ENCODE measurements at places on chromosomes 12 and 14.

DNA sequence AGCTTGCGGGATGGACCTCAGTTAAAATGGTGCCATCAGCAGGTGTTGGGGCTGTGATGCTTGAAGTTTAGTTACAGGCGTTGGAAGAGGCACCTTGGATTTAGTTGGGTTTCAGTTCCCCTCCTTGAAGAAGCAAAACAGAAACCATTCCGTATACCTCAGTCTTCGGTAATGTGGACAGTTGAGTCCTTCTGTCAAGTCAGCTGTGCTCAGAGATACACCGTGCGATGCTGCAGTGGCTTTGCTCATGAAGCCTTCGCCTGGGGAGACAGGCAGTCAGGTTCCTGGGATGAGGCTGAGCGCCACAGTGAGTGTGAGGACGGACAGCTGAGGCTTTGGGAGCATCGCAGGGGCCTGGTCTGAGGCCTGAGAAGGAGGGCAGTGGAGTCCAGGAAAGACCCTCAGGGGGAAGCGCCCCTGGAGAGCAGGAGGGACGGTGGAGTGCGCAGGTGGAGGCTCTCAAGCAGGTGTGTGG is 7.4 kb downstream of the RAN start:
- DNase-seq: no peak

DNA sequence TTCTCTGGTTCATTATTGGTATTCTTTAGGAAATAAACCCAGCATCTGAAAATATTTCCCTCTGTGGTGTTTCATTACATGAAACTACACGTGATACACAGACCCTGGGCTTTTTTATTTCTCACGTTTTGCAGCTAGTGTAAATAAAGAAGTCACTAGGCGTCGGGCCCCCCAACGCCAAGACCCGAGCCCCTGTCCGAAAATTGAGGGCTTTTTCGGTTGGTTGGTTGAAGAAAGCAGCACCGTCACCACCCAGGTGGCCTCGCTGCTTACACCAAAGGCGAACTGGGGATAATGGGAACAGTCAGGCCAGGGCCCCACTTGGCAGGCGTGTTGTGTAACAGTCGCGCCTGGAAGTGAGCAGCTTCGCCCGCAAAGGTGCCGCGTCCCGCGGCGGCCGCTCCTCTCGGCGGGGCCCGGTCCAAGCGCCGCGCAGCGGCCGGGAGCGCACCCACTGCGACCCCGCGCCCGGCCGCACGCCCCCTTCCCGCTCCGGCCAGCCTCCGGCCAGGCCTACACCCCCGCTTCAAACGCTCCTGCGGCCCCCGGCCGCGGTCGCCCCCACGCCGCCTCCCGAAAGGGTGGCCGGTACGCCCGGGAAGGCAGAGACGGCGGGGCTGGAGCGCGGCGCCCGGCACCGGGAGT is 1.2 kb downstream of the DUSP16 start:
- DNase-seq: no peak

GRCh38 chr14:99790201-99790977 is 2.8 kb upstream of the EML1 start:
- no peak for DNase-seq

GRCh38 chr12:24773996-24774395 is 174.9 kb downstream of the BCAT1 start:
- no peak for DNase-seq

DNA sequence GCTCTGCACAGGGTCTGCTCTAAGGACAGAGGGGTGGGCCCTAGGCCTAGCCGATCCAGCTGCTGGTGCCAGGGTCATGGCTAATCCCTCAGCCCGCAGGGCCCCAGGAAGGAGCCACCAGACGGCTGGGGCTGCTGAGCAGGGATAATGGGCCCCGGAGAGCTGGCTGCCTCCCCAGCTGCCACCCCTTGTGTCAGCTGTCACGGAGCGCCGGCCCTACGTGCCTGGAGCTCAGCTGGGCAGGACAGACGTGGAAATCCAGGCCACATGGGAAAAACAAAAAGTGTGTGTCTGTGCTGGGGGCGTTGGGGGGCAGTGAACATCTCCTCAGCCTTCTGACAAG is 36.2 kb downstream of the CHGA start:
- DNase-seq: no peak

DNA sequence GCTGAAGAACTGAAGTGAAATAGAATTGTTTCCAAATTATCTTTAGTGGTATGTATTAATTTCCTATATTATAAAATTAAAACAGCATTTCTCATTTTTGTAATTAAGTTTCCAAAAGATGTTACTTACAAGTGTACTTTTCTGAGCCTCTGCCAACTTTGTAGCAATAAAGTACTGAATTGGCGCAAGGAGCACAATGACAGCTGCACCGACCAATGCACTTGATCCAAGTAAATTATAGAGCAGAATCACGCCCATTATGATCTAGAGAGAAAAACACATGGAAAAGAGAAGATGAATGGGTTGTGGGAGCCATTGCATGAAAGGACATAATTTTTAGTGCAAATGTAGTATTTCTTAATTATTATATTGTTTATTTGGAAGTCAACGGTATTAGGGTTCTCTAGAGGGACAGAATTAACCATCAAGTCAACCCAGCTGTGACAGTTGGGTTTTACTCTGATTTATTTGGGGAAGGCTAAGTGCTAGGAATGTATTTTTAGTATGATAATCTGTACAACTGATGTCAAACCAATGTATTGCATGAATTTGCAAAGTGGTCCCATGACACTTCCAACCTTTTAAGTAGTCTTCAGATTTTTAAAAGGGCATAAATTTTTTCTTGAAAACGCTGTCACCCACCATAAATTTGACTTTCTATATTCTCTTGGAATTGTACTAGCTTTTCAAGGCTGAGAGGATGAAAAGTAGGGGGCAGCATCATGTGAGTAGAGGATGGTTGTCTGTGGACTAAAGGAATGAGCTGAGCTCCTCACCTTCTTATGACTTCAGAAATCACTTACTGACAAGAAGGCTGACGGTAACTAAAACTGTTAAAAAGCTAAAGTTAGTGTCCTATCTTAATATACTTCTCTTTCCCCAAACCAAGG is 33.0 kb downstream of the ABCC9 start:
- DNase-seq: no peak

GRCh38 chr14:99971941-99972747 is 93.1 kb upstream of the EVL start:
- no peak for DNase-seq

DNA sequence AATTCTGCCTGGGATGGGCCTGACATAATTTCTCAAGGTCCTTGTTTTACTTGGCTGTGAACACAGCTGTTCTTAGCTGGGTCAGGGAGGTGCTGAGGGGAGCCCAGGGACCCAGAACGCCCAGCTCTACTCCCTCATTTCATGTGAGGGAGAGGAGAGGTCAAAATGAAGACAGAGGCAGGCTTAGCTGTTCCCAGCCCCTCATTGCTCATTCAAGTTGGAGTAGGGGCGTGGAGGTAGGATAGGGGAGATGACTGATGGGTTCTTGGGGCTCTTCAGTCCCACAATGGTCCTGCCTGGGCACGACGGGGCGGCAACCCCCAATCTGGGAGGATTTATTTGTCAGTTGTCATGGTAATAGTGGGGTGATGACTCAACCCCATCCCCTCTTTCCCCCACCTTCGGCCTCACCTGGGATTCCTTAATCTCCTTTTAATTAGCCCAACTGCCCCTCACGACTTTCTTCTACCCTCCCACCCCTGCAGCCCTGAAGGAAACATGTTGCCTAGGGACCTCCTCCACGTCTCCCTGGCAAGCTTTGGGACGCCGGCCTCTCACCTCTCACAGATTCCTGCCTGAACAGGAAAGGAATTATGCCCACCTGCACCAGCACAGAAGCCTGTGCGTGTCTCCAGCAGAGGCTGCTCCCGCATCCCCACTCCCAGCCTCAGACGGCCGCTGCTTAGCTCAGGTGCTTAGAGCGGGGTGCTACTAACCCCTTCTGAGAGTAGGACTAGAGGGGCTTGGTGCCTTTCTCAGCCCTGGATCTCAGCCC is 10.2 kb downstream of the SPRYD3 start:
- no peak for DNase-seq

GRCh38 chr12:66482351-66483203 is 180.3 kb downstream of the HELB start:
- no peak for DNase-seq

GRCh38 chr12:116152268-116152667 is 125.2 kb downstream of the MED13L start:
- no peak for DNase-seq

DNA sequence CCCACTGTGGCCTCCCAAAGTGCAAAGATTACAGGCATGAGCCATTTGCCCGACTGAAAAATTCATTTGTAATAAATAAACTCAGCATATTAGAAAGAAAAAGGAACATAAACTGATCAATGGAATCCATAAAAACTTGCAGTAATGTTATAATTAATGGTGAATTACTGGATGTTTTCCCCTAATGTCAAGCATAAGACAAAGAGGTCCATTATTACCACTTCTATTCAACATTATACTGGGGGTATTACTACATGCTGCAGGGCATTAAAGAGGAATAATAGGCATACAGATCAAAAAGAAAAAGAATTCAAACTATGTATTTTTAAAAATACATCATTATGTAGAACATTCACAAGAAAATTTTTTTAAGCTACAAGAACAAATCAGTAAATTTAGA is 926.8 kb downstream of the LRFN5 start:
- no peak for DNase-seq

DNA sequence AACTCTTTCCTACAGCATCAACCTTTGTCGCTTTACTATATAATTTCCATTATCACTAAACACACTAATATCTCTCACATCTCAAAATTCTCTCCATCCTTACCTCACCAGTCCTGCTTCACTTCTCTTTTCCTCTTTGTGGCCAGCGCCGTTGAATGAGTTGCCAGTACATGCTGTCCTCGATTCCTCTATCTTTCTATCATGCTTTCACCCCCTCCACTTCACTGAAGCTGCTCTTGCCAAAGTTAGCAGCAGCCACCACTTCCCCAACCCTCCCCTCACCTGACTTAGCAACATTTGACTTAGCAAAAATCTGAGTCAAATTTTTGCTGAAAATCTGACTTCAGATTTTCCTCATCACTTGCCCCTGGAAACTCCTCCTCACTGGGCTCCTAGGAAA is 210.4 kb downstream of the ANO6 start:
- no peak for DNase-seq

GRCh38 chr14:24434036-24434435 is 4.3 kb downstream of the KHNYN start:
- DNase-seq: no peak

- no peak for DNase-seq
Observed at GRCh38 chr14:100670017-100670752, 56.5 kb upstream of the DLK1 start.

GRCh38 chr12:43098766-43099550 is 453.0 kb downstream of the ADAMTS20 start:
- no peak for DNase-seq

DNA sequence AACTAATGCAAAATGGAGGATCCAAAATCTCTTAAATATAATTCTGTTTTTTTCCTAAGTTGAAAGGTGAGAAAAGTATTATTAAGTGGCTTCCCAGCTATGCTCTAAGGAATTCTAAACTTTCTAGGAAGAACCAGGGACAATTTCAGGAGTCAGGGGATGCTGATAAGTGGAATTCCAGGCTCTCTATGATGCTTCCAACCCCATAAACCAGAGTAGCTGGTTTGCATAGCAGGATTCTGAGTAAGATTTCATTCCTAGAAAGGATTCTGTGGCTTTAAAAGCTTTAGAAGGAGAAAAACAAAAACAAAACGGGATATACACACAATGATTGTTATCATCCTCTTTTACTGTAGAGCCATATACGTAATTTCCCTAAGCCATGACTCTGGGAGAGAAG is 93.9 kb downstream of the SLC16A7 start:
- DNase-seq: no peak

GRCh38 chr14:33589334-33589733 is 361.5 kb downstream of the EGLN3 start:
- no peak for DNase-seq

- DNase-seq: no peak
Observed at GRCh38 chr14:79967453-79967852, 243.9 kb downstream of the DIO2 start.

DNA sequence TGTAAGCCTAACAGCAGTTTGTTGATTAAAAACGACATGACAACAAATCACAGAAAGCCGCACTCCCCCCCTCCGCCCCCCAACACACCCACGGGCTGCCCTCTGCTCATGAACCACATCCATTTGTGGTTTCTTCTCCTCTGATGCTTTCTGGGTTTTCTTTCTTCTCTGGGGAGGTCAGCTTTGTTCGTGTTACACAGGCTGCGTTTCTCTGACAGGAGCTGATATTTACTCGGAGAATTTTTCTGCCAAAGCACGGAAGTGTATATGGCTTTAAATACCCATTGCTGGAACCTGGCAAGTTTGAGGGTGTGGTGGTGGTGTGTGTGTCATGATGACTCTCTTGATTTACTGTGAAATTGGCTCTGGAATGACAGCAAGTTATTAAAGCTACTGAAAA is 883.7 kb upstream of the TMEM132C start:
- DNase-seq: no peak

- DNase-seq: no peak
Observed at GRCh38 chr12:99686142-99686541, 38.6 kb downstream of the GARIN6 start.

GRCh38 chr14:81298911-81299310 is 78.2 kb upstream of the GTF2A1 start:
- DNase-seq: no peak

DNA sequence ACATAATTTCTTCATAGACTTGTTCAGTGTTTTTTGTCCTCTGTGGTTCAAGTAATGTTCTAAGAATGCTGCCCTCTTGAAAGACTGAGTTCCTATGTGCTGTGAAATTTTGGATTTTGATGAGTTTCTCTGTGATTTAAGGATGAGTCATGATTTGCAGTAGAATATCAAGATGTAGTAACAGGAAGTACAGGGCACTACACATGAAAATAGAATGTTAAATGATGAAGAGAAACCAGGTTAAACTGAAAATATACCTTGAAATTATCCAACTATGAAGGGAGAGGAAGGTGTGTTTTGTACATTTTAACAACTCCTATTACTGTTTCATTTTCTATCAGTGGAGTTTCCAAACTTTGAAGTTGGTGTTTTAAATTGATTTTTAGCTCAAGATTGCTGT is 4.8 kb downstream of the ELK3 start:
- DNase-seq: no peak

DNA sequence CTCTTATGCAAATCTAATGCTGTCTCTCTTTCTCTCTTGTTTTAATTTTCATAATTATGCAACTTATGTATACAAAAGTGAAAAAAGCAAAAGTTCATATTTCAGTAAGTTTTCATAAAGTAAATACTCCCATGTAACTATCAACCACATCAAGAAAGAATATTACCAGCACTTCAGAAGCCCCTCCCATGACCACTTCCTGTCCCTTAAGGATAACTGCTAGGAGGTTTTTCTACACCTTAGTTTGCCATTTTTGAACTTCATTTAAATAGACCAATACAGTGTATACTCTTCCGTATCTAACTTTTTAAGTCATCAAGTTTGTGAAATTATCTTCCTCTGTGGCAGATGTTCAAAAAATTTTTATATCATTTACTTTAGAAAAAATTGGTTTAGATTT is 547 bp upstream of the OR4K15 start:
- no peak for DNase-seq

DNA sequence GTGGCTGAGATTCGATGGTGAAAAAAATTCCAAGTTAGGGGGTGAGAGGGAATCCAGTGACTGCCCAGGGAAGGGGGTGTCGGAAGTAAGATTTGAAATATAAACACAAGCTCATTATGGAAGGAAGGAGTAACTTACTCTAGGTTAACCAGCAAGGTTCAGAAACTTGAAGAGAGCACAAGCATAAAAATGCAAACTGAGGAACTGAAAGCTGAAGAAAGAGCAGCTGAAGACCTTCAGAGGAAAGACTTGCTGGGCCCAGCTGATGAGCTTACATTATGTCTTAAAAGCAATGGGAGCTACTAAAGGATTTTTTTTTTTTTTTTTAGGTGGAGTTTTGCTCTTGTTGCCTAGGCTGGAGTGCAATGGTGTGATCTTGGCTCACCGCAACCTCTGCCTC is 189.7 kb upstream of the GRIN2B start:
- DNase-seq: no peak

GRCh38 chr14:103686831-103687485 is 28.3 kb downstream of the XRCC3 start:
- no peak for DNase-seq
